ENCODE measurements at places on chromosomes 6 and 20. TPM values are rescaled to one million over a fixed set of nuclear protein-coding genes. Genes with fewer than 3 reads are reported as not detected.

The PRDM1 gene
- total RNA-seq = 27.0 TPM

The GPR63 gene
- 2.5 TPM for total RNA-seq

The PNPLA1 gene
- total RNA-seq = not detected

The PDRG1 gene
- 5.9 TPM for total RNA-seq

The NNAT gene
- 8.3 TPM for total RNA-seq

The BMP6 gene
- total RNA-seq = 3.2 TPM

The BEND3 gene
- 2.0 TPM for total RNA-seq

The MYB gene
- total RNA-seq = 2.5 TPM

The GABRR1 gene
- total RNA-seq = not detected

The KHDC1L gene
- not detected for total RNA-seq

The ZSCAN12 gene
- total RNA-seq = 5.9 TPM

The SEMG1 gene
- not detected for total RNA-seq

The ADTRP gene
- not detected for total RNA-seq

The CNKSR3 gene
- total RNA-seq = 7.4 TPM

The CALHM4 gene
- total RNA-seq = not detected

The CCM2L gene
- 8.6 TPM for total RNA-seq

All from vagina (tissue), 2 donors.